HS-27A (cell line): ENCODE measurements at places on chromosomes 1 and 21.

- no peak for DNase-seq
Measured at GRCh38 chr1:17773591-17774326, 18.6 kb downstream of the ACTL8 start.

DNA sequence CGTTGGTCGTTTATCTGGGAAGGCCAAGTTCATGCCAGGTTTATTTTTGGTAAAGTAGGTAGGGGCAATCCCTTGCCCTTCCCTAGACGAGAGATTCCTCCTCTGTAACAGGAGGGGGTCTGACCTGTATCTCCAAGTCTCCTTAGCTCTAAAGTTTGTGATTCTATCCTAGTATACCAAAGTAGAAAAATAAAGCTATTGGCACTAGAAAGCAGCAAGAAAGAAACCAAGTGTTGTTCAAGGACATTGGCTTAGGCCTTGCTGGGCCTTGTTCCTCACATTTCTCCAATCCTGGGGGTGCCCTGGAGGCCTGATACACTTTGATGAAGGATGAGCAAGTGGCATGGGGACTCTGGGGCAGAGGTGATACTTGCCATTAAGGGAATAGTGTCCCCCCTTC lies 814 bp downstream of the MTARC2 start:
- no peak for DNase-seq

DNA sequence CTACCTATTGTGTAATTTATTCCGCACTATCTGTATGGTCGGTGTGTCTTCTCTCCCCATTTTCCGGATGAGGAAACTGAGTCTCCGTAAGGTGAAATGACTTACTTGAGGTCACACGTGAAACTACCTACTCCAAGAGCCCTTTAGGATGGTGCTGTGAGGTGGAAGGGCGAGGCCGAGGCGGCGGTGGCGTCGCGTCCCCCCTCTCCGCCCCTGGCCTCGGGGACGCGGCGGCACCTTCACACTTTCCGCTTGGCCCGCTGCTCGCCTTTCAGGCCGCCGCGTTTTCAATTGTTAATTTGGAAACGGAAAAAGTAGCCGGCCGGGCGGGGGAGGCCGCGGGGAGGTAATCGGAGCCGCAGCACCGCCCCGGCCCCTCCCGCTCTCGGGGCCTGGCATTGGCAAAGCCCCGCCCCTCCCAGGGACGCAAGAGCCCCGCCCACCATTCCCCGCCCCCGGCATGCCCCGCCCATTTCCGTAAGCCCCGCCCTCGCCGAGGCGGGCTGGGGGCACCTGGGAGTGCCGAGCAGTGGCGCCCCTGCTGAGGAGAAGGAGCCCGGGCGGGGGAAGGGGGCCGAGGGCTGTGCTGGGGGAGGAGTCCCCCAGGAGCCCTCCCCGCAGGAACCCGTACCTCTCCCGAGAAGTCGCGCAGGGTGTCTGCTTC lies 18.6 kb downstream of the KCNQ4 start:
- no peak for DNase-seq

DNA sequence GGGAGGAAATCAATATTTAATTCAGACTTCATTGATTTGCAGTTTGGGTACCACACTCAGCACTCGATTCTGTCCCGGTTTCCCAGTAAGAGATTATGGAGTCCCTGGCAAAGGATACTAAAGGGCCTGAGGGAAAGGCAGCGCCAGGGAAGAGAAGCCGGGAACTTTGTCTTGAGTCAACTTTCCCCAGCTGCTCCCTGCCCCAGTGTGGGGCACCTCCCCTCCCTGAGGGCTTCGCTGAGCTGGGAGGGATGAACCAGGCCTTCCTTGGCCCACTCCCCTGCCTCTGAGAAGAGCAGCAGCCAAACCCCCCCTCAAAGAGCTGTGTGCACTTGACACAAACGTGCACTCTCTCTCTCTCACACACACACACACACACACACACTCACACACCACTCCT lies 32.6 kb downstream of the OPTC start:
- DNase-seq = no peak

GRCh38 chr1:88661188-88661587 lies 22.9 kb upstream of the PKN2 start:
- DNase-seq = no peak

- DNase-seq = no peak
Measured at GRCh38 chr1:21827141-21827679, 15.1 kb downstream of the LDLRAD2 start.
